Fibroblast of lung (primary cell): ENCODE measurements at places on chromosomes 4 and X. TPM values are rescaled to one million over a fixed set of nuclear protein-coding genes. Genes with fewer than 3 reads are reported as not detected.
A peak's percentile ranks its signal among the peaks of the same experiment; 100 is the strongest.

- H3K36me3 ChIP-seq: peaks cover 2% of the 10 kb centered on the region
- no peaks in the 10 kb centered on the region for H3K4me1 ChIP-seq
- no peak overlapping the region for H3K27ac ChIP-seq
- no peaks in the 10 kb centered on the region for H3K27me3 ChIP-seq
These were observed 32.1 kb upstream of the CLCN4 start for GRCh38 chrX:10124506-10125247.

The NALF2 gene
- total RNA-seq: not detected in 2 replicates

The UGT2B10 gene
- total RNA-seq: not detected in 2 replicates

DNA sequence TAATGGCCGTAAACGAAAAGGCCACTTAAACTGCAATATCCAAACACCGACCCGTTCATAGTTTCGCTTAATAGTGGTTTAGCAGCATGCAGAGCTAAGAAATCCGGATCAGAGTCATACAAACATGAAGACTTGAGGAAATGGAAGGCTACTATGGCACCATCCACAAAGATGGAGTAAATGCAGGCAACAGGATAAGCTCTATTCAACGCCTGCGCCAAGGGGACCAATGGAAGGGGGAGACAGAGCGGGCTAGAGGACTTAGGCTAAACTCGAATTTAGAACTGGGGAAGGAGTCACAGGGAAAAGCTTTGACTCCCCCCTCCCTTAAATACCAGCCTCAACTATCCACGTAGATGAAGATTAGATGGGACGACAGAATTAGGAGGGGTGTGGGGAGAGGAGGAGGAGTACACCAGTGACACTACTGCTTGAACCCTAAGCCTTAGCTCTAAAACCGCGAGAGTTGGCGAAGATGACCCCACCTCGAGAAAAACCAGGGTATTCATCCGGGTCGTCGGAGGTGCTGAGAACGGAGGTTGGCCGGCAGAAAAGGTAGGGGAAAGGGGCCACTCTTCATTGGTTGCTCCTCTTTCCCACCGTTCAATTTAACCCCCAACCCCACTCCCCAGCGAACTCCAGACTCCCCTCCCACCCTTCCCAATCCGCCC lies 3.5 kb downstream of the HUWE1 start:
- H3K27me3 ChIP-seq: no peaks in the 10 kb centered on the region
- H3K4me3 ChIP-seq: peak overlapping the region; percentile 68
- H3K36me3 ChIP-seq: no peaks in the 10 kb centered on the region
- peak overlapping the region; percentile 98 for H3K27ac ChIP-seq

DNA sequence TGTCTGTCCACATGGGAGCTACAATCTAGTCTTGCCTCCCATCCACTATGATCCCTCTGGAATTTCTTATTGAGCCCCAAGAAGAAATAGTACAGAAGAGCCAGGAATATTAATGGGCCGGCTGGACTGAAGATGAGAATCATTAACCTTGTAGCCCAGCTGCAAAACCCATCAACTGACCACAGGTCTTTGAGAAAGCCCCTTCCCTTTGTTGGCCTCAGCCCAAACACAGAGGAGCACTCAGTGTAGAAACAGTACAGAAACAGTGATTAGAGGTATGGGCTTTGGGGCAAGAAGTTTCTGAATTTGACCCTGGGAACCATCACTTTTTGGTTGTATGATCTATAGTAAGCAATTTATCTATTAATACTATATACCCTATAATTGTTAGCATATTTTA lies 76.8 kb upstream of the RAB40AL start:
- no peaks in the 10 kb centered on the region for H3K27me3 ChIP-seq
- no peak overlapping the region for H3K27ac ChIP-seq
- no peak overlapping the region for H3K4me3 ChIP-seq
- DNase-seq: no peak
- no peaks in the 10 kb centered on the region for H3K4me1 ChIP-seq

DNA sequence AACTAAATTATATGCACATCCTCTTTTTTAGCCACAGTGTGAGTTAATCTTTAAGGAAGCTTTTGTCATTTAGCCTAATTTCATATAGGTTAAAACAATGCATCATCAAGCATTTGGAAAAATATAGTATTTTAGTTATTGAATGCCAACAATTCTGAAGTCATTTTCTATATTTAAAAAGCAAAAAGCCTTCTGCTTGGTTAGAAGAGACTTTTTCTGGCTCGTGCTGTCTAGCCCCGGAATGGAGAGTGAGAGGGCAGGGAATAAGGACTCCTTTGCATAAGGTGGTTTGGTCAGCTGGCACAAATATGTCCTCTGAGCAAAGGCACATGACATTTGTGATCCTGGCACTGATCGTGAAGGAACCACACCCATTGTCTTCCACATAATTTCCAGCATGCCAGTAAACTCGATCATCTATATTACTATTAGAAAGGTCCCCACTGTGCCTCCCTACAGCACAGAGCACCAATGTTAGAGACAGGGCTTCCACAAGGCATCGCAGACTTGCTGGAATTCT lies 393.7 kb upstream of the INTU start:
- DNase-seq: no peak
- no peak overlapping the region for H3K27ac ChIP-seq
- no peak overlapping the region for H3K4me3 ChIP-seq

GRCh38 chrX:151153086-151153485 lies 23.3 kb upstream of the GPR50 start:
- H3K4me3 ChIP-seq: no peak overlapping the region
- H3K27me3 ChIP-seq: no peaks in the 10 kb centered on the region
- H3K36me3 ChIP-seq: no peaks in the 10 kb centered on the region
- H3K4me1 ChIP-seq: no peaks in the 10 kb centered on the region
- peak; percentile 13 for DNase-seq
- H3K27ac ChIP-seq: no peak overlapping the region

DNA sequence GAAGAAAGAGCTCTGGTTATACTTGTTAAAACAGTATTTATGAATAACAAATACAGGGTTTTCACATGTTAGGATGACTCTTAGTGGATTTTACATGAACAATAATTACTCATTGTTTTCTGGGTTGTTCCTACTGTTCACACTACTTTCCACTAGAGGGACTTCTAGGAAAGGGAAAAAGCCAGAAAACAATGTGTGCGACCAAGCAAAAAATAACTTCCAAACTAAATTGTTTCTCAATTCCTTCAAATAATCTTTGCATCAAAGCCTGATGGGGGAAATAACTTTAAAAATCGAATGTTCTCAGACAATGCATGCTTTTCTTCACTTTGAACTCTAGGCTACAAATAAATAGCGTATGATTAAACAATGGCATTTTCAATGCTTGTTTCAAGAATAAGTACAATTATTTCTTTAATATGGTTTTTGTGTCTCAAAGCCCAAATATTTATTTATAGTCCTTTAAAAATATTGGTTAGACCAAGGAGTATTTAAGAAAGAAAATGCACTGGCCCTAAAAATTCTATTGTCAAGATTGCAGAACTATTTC lies 72.1 kb upstream of the ETNPPL start:
- peak; percentile 72 for DNase-seq
- H3K4me1 ChIP-seq: no peaks in the 10 kb centered on the region
- H3K27ac ChIP-seq: no peak overlapping the region
- no peaks in the 10 kb centered on the region for H3K27me3 ChIP-seq
- H3K4me3 ChIP-seq: no peak overlapping the region

The IL2 gene
- not detected in 2 replicates for total RNA-seq

DNA sequence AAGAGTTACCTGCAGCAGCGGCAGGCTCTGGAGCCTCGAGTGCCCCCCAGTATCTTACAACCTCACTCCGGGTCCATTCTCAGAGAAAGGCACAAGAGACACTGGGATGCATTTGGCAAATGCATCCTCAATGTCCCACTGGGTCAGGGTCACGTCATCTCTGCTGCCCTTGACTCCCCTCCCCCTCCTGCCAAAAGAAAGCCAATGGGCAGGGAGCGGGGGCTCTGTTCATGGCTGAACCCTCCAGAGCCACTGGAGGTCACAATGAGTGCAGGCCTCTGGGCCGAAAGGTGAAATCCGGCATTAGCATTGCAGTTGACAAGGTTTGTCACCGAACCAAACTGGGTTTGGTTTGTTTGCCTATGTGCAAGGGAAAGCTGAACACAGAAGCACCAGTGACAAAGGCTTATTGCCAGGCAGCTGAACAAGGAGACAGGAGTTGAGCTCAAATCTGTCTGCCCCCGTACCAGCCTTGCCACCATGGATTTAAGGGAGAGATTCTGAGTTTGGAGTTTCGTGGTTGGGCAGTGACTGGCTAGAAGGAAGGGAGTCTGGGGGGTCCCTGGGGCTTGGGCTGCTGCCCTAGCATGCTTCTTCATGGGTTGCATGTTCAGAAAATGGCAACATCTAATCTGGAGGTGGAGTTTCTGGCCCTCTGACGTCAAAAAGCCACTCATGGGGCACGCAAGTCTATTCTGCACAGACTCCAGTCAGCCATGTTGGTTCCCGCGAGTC lies 64.3 kb downstream of the HTRA3 start:
- H3K27ac ChIP-seq: no peak overlapping the region
- no peak overlapping the region for H3K4me3 ChIP-seq
- H3K36me3 ChIP-seq: no peaks in the 10 kb centered on the region
- peaks cover 8% of the 10 kb centered on the region for H3K27me3 ChIP-seq
- DNase-seq: no peak

DNA sequence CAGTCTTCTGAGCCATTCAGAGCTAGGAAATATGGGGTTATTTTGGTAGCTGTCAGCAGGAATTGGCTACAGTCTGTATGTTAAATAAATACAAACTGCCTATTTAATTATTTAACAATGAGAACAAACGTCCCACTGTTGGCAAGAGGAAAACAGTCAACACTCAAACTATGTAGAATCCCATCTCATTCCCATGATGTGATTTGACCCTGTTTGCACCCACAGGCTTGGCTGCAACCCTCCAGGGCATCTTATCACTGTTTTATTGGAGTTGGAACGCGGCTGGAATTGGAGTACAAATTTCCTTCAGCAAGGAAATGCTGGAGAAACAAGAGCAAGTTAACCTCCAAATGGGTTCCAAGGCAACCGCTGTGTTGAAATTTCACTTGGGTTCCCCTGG lies 124.0 kb downstream of the KIT start:
- no peaks in the 10 kb centered on the region for H3K36me3 ChIP-seq
- H3K27me3 ChIP-seq: no peaks in the 10 kb centered on the region
- DNase-seq: no peak
- peaks cover 10% of the 10 kb centered on the region for H3K4me1 ChIP-seq
- H3K27ac ChIP-seq: no peak overlapping the region

The TLL1 gene
- 0.26 and 0.33 TPM in 2 replicates for total RNA-seq

The NAP1L3 gene
- 1.3 and 5.0 TPM in 2 replicates for total RNA-seq
